CD4-positive, alpha-beta T cell treated with Interleukin-21 for 1 hour (primary cell): ENCODE measurements at places on chromosomes 6 and 20.

GRCh38 chr20:40689943-40690835 is 1.2 kb upstream of the MAFB start:
- peak; percentile 57 for DNase-seq

- DNase-seq: no peak
Measured at GRCh38 chr6:119655124-119655523, 305.6 kb upstream of the MAN1A1 start.

GRCh38 chr6:126529637-126530362 is 189.9 kb downstream of the CENPW start:
- no peak for DNase-seq

- DNase-seq: no peak
Measured at GRCh38 chr6:137731960-137732616, 135.0 kb upstream of the TNFAIP3 start.

DNA sequence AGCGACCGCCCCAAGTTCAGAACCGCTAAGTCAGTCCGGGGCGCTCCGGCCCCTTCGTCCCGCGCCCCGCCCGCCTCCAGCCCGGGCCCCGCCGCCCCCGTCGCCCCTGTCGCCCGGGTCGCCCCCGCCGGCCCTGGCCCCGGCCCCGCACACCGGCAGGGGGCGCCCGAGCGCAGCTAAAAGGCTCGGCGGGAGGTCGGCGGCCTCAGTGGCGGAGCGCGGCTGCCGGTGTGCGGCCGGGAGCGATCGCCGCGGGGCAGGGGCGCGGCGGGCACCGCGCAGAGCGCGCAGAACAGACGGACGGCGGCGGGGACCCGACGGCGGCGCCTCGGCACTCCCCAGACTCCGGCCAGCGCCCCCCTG is at the start of gene FNDC1:
TSS of gene FNDC1 (plus strand) at position 208 of the 363 bp plus-strand sequence. CDS start 197 bp downstream, outside the sequence.
- DNase-seq: peak; percentile 58

DNA sequence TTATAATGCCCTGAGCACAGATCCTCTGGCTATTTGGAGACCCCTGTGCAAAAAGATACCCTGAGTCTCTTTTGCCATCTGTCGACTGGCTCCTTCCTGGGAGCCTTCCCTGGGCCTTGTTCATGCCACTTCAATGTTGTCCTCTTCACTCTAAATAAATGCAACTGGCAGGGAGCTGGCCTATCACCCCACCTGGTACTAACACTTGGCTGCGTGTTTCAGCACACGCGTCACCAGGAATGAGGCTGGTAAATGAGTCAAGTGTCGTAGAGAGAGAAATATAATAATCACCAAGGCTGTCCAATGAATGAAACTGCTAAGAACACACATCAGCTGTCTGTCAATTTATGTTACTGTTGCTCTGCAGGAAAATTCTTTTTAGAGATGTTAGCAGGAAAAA is 374.6 kb upstream of the JARID2 start:
- no peak for DNase-seq

DNA sequence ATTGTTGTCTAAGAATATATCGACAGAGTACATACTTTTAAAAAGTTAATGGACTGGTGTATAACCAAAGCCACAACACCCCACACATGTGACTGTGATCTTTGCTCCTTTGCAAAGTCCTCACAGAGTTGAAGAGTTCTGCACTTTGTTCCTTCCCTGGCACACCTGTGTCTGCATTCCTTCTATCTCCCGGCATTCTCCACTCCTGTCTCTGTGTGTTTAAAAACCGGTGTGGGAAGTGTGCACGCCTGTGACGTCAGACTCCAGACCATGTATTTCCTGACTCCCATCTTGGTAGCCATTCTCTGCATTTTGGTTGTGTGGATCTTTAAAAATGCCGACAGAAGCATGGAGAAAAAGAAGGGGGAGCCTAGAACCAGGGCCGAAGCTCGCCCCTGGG is at the start of gene IYD:
TSS of gene IYD (plus strand) at position 251 of the 400 bp plus-strand sequence. CDS start at position 271, 20 bp downstream.
- no peak for DNase-seq

DNA sequence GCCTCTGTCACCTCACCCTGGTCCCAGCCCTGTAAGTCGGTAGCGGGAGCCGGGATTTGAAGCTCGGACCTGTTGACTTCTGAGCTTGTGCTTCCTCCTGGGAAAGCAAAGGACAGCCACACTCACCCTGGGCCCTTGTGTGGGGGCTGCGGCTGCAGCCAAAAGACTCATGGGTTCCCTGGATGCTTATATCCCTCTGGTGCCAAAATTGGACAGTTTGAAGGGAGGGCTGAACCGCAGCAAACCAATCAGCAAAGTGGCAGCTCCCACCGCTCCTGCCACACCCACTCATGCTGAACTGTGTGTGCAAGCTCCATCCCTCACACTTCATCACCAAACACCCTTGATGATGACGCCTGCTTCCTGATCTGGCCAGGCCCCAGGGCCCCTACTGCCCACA is 3.9 kb upstream of the CCN5 start:
- no peak for DNase-seq

DNA sequence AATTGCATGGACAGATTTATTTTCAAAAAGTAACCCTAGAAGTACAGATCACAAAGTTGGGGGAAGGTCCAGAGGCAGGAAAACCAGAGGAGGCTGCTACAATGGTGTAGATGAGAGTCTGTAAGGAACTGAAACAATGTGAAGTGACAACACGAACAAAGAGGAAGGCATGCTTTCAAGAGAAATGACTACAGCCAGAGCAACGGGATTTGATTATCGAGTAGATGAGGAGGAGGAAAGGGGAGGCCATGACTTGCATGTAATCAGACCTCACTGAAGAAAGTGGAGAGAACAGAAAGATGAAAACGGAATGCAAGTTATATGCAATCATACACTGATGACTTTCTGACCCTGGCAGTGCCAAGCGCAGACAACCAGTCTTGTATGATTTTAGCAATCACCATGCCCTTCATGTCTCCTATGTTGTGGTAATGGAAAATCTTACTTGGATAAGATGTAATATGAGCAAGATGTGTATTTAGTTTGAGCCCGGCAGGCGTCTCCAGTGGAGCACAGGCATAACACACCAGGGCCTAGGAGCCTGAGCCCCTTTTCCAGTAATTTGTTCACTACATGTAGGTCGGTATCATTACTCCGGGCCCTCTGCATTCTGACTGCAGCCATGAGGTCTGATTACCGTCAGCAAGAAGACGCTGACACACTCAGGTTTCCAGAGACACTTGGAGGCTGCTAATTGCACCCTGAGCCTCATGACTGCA is 34.0 kb upstream of the FAM83C start:
- no peak for DNase-seq

DNA sequence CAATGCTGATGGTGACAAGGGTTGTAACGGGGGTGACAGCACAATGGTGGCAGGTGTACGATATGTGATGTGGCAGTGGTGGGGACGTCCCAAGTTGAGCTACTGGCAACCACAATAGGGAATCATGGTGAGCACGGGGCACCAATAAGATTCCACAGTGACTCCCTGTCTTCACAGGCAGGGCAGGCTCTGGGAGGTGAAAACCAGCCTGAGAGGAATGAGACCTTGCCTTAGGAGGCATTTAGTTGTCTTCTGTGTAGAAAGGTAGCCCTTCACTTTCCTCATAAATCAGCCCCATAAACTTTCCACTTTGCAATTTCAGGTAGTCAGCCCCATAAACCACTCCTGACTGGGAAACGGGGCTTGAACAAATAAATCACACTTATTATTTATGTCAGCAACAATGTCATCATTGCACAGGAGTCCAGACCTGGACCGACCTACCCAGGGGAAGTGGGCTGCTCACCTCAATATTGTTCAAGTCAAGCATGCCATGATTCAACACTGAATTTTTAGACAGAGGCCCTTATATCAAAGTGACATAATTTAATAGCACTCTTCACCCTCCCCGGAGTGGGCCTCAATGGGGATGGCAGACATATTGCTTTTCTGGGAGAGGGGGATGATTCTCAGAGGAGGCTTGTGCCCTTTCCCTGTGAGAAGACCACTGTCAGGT is 150.8 kb downstream of the CDC5L start:
- no peak for DNase-seq

- DNase-seq: peak; percentile 43
Measured at GRCh38 chr6:107712665-107713551, 111.2 kb downstream of the SCML4 start.

GRCh38 chr20:9867196-9867980 is 28.5 kb upstream of the PAK5 start:
- no peak for DNase-seq

DNA sequence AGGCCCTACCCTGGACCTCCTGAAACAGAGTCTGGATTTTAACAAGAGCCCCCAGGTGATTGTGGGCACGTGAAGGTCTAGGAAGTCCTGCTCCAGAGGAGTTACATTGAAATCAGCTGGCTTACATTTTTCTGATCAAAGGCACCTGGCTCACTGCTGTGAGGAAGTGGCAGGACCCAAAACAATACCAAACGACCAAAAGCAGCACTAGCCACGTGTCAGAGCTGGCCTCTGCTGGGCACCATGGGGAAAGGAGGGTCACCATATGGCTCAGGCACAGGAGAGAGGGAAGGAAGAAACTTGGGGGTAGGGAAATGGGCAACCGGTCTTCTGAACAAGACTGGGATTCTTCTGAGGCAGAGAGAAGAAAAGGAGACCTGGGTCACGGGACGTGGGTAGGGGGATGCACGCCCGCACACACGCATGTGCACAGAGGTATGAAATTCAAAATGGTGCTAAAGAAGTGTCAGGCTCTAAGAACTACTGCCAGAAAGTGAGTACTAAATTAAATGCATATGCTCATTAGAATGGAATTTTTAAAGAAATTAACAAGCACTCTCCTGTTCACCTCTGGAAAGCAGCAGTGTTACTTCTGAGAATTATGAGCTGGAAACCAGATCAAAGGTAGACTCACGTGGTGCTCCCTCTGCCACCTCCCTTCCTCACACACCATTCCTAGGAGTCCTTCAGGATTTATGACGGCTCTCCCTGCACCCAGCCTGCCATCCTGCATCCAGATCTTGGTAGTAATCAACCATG is 113.6 kb downstream of the TRERF1 start:
- no peak for DNase-seq

- no peak for DNase-seq
Measured at GRCh38 chr6:54195637-54196036, 84.4 kb downstream of the MLIP start.

- DNase-seq: no peak
Measured at GRCh38 chr6:16425881-16426615, 187.7 kb downstream of the GMPR start.

- DNase-seq: no peak
Measured at GRCh38 chr20:11158589-11158988, 484.8 kb upstream of the JAG1 start.

DNA sequence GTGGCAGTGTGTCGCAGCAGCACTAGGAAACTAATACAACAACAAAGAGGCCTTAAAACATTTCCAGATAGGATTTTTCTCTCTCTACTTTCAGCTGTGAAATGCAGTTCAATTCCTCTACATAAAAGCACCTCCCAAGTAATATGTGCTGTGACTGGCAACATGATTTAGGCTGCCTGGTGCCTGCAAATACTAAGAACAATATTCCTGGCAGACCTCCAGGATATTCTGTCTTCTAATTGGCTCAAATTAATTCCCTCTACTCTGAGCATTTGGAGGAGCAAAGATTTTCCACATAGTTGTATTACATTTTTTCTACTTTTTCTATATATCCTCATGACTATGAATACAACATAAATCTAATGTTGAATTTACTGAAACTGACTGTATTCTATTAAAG is 33.2 kb downstream of the SCGN start:
- DNase-seq: no peak

GRCh38 chr6:6346427-6347023 is 26.1 kb upstream of the F13A1 start:
- no peak for DNase-seq

- DNase-seq: no peak
Measured at GRCh38 chr6:49557177-49557576, 6.7 kb downstream of the C6orf141 start.
